ENCODE measurements at places on chromosomes 11 and 22.

GRCh38 chr22:43891360-43892182 is at the start of gene PNPLA5:
PNPLA5 (minus strand) TSS chr22:43892013; CDS start chr22:43891880, 133 bp downstream.
- DNase-seq = peak; percentile 32

- DNase-seq = no peak
Measured at GRCh38 chr22:16824716-16825687, at the start of gene XKR3. XKR3 (minus strand) TSS chr22:16825411; CDS start chr22:16808073, 17,338 bp downstream.

DNA sequence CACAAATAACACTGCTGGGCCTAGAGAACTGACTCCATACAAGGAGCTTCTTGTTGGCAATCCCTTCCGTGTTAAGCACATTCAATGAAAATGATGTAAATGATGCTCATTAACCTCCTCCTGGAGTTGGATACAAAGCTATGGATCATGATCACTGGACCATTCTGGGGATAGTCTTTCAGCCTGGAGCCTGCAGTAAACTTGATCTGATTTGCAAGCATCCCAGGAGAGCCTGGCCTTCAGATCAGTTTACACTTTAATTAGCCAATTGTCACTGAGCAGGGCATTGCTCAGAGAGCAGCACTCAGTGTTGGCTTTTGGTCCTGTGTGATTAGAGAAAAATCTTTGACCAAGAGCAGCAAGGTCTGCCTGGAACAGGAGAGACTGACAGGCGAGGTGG is 45.6 kb downstream of the ARFGAP3 start:
- no peak for DNase-seq

DNA sequence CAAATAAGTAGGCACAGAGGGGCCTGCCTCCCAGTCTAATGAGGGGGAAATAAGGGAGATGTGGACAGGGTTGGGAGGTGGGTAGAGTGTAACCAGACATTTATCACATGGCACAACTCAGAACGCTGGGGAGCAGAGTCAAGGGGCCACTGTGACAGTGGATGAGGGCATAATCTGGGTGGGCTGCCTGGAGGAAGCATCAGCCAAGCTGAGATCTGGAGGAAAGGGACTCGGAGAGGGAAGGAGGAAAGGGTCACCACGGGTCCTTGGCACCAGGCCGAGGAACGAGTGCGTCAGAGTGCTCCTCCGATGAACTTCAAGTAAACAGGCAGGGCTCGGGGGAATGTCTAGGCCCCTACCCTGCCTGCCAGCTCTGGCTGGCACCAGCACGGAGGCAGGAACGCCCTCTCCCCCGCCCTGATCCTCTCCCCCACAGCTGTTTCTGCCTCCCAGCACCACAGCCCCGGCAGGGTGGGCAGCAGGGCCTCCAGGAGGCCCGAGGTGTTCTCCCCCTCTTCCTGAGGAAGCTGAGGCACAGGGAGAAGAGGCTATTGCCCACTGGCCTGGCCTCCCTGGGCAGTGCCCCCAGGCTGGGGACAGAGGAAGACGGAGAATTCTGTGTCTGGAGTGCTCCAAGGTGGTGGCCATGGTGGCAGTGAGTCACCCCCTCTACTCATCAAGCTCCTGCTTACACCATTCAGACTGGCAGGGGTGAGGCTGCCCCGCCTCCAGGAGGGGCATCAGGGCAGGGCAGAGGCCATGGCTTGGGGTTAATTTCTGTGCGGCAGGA is 4.2 kb downstream of the ALDH3B1 start:
- DNase-seq = no peak

GRCh38 chr11:75554258-75555022 is 7.6 kb upstream of the SERPINH1 start:
- peak; percentile 98 for DNase-seq

- DNase-seq = no peak
Measured at GRCh38 chr11:28043930-28044709, 63.8 kb downstream of the KIF18A start.

- DNase-seq = no peak
Measured at GRCh38 chr22:37088108-37088605, 21.4 kb downstream of the TMPRSS6 start.

- DNase-seq = no peak
Measured at GRCh38 chr22:28094771-28095170, 175.7 kb upstream of the PITPNB start.

- no peak for DNase-seq
Measured at GRCh38 chr22:42039271-42039670, 31.3 kb downstream of the NAGA start.

GRCh38 chr11:65810046-65810868 is 23.4 kb downstream of the OVOL1 start:
- no peak for DNase-seq

DNA sequence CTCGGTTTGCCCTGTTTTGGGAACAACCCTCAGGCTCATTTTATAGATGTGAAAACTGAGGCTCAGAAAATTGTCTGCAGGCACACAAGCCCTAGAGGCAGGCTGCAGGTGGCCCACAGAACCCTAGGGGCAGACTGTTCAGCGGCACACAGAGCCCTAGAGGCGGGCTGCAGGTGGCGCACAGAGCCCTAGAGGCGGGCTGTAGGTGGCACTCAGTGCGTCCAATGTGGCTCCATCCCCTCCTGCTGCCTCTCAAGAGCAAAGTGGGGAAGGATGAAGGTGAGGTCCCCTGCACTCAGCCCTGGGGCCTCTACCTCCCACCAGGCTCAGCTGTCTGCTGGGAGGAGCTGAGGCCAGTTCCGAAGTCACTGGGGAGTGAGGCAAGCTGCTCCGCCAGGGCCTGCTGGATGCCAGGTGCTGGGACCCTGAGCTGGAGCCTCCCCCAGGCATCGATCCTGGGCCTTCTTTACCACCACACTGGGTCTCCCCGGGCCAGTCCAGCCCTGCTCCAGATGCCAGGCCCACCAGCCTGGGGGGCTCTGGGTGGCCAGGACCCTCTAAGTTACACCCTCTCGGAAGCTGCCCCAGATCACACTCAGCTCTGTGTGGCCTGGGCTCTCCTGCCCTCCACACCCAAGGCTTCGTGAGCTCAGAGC is 2.3 kb downstream of the ACY3 start:
- no peak for DNase-seq

- DNase-seq = no peak
Measured at GRCh38 chr11:86592047-86592591, 80.3 kb downstream of the ME3 start.

- DNase-seq = no peak
Measured at GRCh38 chr11:2989006-2989405, 3.1 kb downstream of the NAP1L4 start.

GRCh38 chr22:46798041-46798365 is 35.6 kb downstream of the TBC1D22A start:
- no peak for DNase-seq

- no peak for DNase-seq
Measured at GRCh38 chr22:30305906-30306626, 16.8 kb upstream of the CASTOR1 start.

DNA sequence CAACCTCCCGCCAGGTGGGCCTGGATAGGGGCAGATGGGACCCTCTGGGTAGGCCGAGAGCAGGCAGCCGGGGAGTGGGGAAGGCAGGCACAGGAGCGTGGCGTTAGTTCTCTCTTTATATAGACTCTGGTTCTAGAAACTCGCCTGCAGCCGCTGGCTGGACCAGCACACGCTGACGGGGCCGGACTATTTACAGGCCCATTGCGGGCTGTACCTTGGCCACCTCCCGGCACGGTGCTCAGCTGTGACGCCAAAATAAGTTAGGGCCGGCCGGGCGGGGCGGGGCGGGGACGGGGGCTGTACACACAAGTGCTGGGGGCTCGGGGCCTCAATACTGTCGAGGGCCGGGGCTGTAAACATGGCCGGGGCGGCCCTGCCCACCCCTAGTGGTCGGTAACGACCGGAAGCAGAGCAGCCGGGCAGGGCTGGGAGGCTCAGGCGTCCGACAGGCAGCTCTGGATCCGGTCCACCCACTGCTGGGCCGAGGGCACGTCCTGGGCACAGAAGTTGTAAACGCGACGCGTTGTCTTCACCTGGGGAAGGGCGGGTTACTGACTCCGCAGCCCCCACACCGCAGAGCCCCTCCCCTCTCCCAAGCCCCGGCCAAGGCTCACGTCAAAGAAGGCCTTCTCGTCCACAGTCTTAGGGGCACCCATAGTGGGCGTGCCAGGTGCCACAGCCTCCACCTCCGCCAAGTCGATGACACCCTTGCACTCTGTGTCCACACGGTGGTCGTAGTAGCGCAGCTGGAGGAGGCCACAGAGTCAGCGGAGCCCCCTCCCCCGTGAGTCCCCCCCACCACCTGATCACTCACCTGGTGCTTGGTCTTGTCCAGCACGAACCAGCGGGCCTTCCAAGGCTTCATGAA is 27.9 kb downstream of the SBF1 start:
- no peak for DNase-seq

GRCh38 chr22:43852573-43853327 is 9.6 kb downstream of the SULT4A1 start:
- DNase-seq = no peak

GRCh38 chr11:113148076-113148475 is 166.3 kb upstream of the TTC12 start:
- no peak for DNase-seq

DNA sequence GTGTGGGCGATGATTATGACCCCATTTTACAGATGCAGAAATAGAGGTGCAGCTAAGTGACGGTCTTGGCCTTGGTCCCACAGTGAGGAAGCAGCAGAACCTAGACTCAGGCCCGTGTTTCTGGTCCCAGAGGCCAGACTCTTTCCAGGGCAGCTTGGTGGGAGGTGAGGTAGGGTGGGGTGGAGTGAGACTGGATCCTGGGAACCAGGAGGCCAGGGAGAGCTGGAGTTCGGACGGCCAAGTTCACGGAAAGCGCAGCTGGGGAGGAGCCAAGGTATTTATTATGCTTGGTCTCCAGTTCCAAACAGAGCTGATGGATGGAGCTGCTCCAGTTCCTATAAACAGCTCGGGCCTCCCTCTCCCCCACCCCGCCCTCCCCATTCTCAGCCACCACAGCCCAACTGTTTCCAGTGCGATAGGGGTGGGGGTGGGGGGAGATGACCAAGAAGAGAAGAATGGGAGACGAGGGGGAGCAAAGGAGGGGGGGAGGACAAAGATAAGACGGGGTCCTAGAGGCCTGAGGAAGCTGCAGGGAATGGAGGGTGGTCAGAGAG is 16.2 kb downstream of the LRRC32 start:
- DNase-seq = peak; percentile 89

GRCh38 chr11:119282495-119282894 is 34.4 kb downstream of the MCAM start:
- DNase-seq = no peak

- no peak for DNase-seq
Measured at GRCh38 chr22:48919187-48919590, 908.5 kb downstream of the BRD1 start.

DNA sequence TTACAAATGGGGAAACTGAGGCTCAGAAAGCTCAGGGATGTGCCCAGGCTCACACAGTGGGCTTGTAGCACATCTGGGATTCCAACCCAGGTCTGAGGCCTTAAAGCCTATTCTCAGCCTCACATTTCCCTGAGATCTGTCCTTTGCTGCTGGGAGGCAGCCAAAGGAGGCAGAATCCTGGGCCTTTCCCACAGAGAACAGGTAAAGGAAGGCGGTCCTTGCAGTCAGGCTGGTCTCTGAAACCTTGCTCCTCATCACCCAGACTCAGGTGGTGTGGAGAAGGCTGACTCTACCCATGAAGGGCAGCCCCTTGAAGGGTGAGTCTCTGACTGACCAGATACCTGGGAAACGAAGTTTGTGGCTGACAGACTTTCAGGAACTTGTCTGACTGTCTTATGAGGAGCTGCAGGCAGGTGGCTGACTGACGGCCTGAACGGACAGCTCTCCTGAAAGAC is 7.8 kb downstream of the SLCO2B1 start:
- no peak for DNase-seq

- no peak for DNase-seq
Measured at GRCh38 chr11:126341760-126342161, 13.7 kb upstream of the ST3GAL4 start.

GRCh38 chr22:35132568-35132967 is 66.6 kb downstream of the ISX start:
- DNase-seq = no peak

GRCh38 chr11:130413405-130414106 is 14.9 kb downstream of the ADAMTS8 start:
- DNase-seq = no peak

DNA sequence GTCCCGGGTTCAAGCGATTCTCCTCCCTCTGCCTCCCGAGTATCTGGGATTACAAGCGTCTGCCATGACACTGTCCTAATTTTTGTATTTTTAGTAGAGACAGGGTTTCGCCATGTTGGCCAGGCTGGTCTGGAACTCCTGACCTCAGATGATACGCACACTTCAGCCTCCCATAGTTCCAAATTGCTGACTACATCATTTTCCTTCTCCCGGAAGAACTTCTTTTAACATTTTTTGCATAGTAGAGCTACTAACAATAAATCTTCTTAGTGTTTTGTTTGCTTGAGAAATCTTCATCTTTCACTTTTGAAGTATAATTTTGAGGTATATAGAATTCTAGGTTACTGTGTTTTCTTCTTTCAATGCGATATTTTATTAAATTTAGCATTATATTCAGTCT is 1415.1 kb upstream of the RAG2 start:
- no peak for DNase-seq

GRCh38 chr11:85359859-85360258 is 267.3 kb downstream of the DLG2 start:
- DNase-seq = no peak

- no peak for DNase-seq
Measured at GRCh38 chr11:19499026-19499669, 213.5 kb upstream of the NAV2 start.

DNA sequence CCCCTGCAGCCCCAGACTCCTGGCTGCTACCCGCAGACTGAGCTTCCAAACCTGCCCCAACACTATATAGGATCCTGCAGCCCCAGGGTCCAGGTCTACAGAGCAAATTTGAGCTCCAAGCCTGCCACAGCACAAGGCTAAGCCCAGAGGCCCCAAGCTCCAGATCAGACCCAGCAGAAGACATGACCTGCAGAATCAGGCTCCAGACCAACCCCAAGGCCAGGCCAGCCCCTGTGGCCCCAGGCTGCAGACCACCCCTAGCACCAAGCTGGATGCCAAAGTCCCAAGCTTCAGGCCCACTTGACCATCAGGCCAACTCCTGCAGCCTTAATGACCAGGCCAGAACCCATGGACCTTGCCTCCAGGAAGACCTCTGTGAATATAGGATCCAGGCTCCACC is 145.3 kb downstream of the DLG2 start:
- DNase-seq = no peak

DNA sequence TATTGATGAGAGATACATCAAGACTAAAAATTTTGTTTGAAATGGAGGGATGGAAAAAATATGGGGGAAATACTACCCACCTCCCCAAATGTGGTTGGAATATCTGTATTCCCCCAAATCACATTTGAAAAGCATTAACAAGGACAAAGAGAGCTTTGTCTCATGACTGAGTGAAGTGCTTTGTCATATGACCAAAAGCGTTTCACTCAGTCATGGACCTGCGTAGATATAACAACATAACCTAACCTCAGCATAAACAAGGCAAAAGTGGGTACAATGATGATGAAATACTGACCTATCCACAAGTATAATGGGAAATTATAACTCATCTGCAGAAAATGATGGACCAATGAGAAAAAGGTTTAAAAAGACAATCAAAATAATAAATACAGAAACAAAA is 418.3 kb downstream of the TBC1D22A start:
- DNase-seq = no peak

DNA sequence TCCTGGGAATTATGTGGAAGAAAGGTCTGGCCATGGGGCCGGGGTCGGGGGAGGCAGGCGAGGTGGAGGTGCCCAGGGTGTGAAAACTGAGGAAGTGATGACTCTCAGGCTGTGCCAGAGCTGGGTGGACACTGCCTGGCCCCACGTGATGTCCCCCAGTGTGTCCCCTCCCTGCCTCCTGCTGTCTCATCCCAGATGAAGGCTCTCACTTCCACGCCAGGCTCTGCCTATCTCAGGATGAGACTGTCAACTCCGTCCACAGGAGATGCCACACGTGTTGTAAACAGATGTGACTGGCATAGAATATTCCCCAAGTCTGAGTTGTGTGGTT is 51.4 kb downstream of the RPS6KA4 start:
- DNase-seq = no peak

Data from right forelimb (tissue), 1 donor.